ENCODE measurements at places on chromosomes 2 and 18.

DNA sequence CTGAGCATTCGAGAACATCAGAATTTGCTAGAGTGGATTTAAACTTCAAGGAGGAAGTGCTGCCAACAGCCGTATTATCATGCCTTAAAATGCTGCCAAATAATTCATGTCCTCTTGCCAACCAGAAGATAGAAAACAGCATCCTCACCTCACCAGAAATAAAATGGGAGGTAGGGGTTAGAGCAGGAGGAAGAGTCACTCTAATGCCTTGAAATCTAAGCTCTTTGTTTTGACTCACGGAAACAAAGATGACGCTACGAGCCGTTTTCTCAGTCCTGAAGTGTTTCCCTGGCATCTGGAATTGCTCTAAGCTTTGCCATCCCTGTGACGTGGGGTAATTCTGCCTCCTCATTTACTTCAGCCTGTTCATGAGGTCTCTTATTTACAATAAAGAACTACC is 97.1 kb downstream of the PRPF40A start:
- DNase-seq: no peak

DNA sequence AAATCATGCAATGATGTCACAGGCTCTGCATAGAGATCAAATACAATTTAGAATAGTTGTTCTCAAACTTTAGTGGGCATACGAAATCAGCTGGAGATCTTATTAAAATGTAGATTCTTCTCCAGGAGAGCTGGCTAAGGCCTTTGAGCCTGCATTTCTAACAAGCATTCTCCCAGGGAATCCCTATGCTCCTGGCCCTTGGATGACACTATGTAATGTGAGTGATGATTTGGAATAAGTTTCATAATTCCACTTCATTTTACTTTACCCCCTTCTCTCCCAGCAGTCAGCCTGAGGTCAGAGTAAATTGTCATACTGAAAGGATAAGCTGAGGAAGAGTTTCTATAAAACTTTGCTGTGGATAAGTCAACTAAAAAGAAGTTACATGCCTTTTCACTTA is 189.1 kb downstream of the UBE2E3 start:
- DNase-seq: no peak

DNA sequence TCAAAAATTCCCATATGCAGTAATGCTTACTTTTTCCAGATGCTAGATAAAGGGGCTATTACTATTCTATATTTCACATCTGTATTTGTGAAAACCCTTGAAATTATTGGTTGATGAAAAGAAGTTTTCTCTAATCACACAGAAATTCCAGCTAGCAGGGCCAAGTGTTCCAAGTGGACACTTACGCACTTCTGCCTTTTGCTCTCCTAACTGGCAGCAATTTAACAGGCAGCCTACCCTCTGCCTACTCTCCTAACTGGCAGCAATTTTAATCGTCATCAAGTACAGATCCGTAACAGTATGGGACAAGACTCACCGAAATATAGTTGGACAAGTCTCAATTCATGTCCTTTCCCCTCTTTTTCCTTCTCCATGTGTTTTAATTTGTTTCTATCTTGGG is 12.0 kb downstream of the LRRC30 start:
- DNase-seq: no peak

- DNase-seq: no peak
Observed at GRCh38 chr2:216618785-216619184, 14.4 kb upstream of the IGFBP2 start.

GRCh38 chr2:80968450-80968849 is 663.9 kb upstream of the LRRTM1 start:
- DNase-seq: no peak

- no peak for DNase-seq
Observed at GRCh38 chr2:133166031-133166430, 402.2 kb downstream of the NCKAP5 start.

DNA sequence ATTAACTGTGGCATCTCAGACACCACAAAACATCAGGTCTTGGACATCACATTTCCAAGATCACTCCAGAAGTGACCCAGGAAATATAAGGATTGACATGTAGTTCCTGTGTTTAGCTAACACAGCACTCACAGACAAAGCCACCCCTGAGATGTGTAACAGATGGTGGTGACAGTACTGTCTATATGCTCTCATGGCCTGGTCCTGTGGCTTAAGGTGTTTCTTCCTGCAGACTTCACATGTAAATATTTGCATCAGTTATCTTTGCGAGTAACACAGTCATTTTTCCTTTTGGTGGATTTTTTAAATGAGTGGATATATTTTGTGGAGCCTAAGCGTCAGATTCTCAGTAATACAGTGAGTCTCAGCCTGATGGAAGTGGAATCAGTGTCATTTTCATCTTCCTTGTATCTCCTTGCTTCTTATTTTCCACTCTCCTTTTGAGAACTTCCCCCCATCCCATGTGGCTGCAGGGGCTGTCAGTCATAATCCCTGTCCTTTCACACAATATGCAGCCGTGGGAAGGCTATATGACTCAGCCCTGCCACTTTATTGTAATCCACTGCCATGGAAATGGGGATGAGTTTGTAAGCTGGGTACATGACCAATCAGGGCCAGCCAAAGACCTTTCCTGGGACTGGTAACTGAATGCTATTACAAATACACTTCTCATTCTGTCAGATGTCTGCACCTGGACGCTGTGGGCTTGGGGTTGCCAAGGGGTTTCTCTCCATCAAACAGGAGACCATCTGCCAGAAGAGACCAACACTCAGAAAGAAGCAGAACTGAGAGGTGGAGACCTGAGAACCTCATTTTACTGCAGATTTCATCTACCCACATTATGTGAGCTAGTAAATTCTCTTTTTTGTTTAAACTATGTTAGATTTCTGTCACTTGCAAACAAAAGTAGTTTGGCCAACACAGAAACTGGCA is 74.3 kb downstream of the ICOS start:
- DNase-seq: no peak

DNA sequence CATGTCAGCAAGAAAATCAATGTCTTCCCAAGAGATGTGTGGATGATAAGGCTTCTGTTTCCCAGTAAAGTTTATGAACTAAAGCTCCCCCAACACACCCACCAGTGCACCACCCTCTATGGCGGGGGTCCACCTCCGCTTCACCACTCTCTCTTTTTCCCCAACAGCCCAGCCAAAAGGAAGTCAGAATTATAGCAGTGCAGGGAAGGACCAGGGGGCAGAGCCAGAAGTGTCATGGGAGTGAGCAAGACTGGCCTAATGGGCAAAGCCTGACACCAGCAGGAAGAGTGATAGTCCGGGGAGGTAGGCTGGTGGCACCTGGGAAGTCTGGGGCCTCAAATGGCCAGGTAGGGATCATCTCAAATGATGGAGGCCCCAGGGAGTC is 167.7 kb downstream of the ZFP36L2 start:
- no peak for DNase-seq

- no peak for DNase-seq
Observed at GRCh38 chr18:50879302-50880118, 592 bp downstream of the ME2 start.

- DNase-seq: no peak
Observed at GRCh38 chr2:233375490-233376314, 21.4 kb downstream of the DGKD start.

- DNase-seq: no peak
Observed at GRCh38 chr2:100240386-100240785, 81.9 kb downstream of the LONRF2 start.

DNA sequence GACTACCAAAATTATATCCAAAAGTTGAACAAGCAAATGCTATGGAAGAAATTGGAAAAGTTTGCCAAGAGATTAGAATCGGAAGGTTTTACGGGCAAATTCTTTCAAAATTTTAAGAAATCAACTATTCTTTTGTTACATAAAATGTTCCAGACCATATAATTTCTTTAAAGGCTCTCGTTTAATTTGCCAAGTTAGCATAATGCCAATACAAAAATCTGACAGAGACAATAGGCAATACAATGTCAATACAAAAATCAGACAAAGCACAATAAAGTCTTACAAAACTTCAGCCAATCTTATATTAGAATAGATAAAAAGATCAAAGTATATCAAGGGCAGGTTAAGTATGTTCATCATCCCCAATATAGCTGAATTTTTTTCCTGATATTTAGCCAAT is 224.2 kb downstream of the BCL11A start:
- DNase-seq: no peak

All from hypothalamus (tissue), 51 donors.